ENCODE measurements at places on chromosomes 6 and 20.

DNA sequence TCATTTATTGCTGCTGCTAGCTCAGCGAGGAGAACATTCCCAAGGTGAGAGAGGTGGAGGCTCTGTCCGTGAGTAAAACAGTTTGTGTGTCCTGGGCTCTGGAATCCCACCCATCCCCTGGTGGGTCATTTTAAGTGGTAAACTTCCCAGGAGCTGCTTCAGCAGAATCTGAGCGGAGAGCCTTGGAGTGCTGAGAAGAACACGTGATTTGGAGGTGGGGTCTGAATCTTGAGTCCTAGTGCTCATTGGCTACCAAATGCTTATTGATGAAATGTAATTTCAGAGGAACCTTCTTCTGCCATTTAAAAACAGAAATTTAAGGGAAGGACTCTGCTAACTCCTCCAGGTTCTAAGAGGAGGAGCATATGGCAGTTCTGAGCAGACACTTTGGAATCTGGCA lies 132.4 kb downstream of the CDH26 start:
- no peak for DNase-seq

DNA sequence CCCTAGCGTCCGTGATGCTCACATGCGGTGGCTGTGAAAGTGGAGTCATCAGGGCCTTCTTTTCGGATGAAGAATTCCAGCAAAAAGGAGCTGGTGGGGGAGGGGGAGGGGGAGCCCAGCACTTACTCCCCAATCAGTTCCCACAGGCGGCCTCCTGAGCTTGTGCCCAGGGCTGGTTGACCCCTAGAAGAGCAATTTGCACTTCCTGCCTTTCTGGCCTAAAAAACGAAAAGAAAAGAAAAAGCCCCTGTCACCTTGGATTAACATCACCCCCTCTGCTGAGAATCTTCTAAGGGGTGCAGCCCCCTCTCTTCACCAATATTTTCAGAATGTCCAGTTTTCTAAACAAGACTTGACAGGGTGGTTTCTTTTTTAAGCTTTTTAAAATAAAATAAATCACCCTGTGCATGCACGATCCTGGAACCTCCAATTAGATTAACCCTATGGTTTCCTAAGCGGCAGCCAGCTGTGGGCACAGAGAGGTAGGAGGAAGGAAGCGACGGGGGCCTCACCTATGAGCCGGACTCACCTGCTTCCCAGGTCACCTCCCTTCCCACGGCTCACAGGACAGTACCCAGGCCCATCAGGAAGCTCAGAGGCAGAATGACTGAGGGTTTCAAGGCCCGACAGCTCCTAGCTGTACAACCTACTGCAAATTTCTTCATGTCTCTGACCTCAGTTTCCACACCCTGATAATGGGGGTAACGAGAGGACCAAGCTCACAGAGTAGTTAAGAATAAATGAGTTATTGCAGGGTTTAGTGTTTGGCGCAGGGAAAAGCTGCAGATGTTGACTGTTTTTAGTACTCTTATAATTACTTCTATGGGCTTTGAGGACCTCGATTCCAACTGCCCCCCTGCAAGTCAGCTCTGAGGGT lies 10.5 kb upstream of the TGM2 start:
- DNase-seq = no peak

DNA sequence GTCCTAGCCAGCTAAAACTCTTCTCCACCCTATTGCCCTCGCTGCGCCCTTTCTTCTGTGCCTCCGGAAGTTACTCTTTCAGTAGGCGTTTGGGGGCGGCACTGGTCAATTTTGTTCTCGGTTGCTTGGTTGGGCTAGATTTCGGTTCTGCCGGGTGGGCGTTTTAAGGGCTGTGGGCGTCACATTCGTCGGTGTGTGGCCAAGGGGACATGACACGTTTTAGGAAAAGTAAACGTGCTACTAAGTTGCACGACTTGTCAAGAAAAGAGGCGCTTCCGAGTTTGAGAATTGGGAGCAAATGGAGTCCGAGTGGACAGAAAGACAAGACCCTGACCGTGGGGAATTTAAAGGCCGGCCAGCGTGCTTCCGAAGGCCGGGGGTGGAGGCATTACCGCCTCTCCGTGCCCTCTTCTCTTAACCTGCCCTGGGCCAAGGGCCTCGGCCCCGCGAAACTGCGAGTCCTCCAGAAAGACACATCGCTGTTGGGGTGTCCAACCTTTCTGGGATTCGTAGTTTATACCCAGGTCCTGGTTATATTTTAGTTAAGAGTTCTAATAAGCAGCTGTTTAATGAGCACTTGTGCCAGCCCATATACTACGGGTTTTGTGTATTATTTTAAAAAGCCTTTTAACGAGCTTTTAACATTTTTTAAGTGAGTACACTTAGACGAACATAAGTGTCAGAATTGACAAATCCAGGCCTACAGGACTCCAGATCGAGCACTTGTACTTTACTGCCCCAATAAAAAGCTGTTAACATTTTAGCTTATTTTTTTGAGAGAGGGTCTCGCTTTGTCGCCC lies 664 bp upstream of the BAG6 start:
- DNase-seq = peak; percentile 92

- DNase-seq = peak; percentile 62
These were observed 7.5 kb upstream of the BFSP1 start for GRCh38 chr20:17538517-17539170.

- no peak for DNase-seq
These were observed 151.8 kb upstream of the HEY2 start for GRCh38 chr6:125597411-125598253.

GRCh38 chr20:57567471-57568079 lies 6.7 kb downstream of the PCK1 start:
- no peak for DNase-seq

DNA sequence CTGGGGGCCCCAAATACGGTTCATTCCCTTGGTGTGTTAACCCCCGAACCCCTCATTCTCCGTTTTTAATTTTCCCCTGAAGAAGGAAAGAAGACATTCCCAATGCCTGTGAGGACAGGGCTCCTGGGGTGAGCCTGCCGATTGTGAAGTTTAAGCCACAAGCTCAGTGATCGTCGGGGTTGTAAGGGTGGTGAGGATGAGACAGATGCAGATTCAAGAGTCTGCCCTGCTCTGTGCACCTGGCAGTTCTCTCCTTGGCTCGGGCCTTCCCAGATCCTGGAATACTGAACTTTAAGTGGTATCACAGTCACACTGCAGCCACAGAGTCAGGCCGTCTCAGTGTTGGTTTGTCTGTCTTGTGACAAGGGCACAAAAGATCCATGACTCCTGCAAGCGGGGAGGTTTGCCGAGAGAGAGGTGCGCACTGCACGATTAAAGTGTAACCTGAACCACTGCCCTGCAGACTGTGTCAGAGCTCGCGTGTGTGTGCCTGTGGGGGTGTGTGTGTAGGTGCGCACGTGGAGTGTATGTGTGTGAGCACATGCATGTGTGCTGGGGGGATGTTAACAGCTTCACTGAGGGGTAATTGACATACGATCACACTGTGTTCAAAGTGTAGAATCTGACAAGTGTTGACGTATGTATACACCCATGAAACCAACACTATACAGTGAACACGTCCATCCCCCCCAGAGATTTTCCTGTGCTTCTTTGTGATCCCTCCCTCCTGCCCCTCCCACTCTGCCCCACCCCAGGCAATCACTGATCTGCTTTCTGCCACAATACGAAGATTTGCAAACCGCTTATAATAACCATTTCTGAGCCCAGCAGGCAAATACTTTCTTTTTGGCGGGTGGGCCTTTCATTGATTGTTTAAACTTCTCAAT lies 38.9 kb downstream of the RPP40 start:
- DNase-seq = no peak

- DNase-seq = no peak
These were observed 23.1 kb upstream of the C6orf141 start for GRCh38 chr6:49527320-49527719.

DNA sequence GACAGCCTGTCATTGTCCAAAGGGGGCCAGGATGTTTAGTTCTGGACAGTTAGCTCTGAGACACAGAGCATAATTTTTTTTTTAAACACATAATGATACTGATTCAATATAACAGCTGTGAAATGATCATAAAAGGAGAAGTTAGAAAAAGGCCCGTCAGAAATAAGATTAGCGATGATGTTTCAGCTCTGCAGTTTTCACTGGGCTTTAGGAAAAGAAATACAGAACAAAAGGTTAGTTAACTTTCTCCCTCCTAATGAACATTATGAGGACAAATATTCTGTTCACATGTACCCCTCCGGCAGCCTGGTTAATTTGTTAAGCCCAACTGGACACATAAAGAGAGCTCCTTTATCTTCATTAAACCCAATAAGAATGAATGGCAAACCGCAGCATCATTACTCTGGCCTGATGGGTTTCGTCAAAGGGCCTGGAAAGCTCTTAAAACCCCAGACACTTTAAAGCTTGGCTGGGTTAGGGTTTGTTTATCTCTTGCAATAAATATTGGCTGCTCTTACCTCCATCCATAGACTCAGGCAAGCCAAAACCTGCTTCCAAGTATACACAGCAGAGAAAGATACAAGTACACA lies 394.6 kb downstream of the KIF16B start:
- no peak for DNase-seq

GRCh38 chr6:67336014-67336413 lies 1299.1 kb upstream of the ADGRB3 start:
- DNase-seq = no peak
